Keratinocyte (primary cell): ENCODE measurements at places on chromosomes 12 and 14. TPM values are rescaled to one million over a fixed set of nuclear protein-coding genes. Genes with fewer than 3 reads are reported as not detected.

Gene DIO2
- polyA plus RNA-seq, result 0.01 to 0.67 TPM (median 0.22 TPM) in 3 replicates

Gene VRTN
- not detected in 3 replicates for polyA plus RNA-seq

Gene EGLN3
- polyA plus RNA-seq, result 4.7 to 13.3 TPM (median 9.3 TPM) in 3 replicates

Gene GDF3
- not detected in 3 replicates for polyA plus RNA-seq

Gene PPP1R1A
- polyA plus RNA-seq, result not detected in 3 replicates

Gene TTC9
- polyA plus RNA-seq, result 0.50 to 0.85 TPM (median 0.59 TPM) in 3 replicates

Gene DHRS2
- polyA plus RNA-seq, result 0.14 to 0.26 TPM (median 0.20 TPM) in 3 replicates

Gene TAS2R20
- polyA plus RNA-seq, result 0.08 to 0.43 TPM (median 0.41 TPM) in 3 replicates

Gene RABGGTA
- 29.0 to 47.2 TPM (median 40.9 TPM) in 3 replicates for polyA plus RNA-seq

Gene TRMT5
- polyA plus RNA-seq, result 8.1 to 13.8 TPM (median 9.7 TPM) in 3 replicates

Gene KRT82
- polyA plus RNA-seq, result 0.03 TPM in 1 of 3 replicates, not detected in the others

Gene EXOC3L4
- polyA plus RNA-seq, result not detected in 3 replicates

Gene SLCO1A2
- polyA plus RNA-seq, result not detected in 3 replicates

Gene PELI2
- 0.01 TPM in 2 of 3 replicates, not detected in the other for polyA plus RNA-seq

Gene STAB2
- polyA plus RNA-seq, result not detected in 3 replicates

Gene KRT71
- polyA plus RNA-seq, result not detected in 3 replicates

Gene GLTP
- polyA plus RNA-seq, result 54.6 to 73.7 TPM (median 66.9 TPM) in 3 replicates

Gene DDX55
- polyA plus RNA-seq, result 19.6 to 25.7 TPM (median 21.5 TPM) in 3 replicates

Gene RNASE9
- polyA plus RNA-seq, result not detected in 3 replicates

Gene ACTR10
- 59.1 to 125 TPM (median 84.1 TPM) in 3 replicates for polyA plus RNA-seq

Gene CACNA1C
- not detected in 3 replicates for polyA plus RNA-seq

Gene FCF1
- 49.0 to 86.8 TPM (median 53.5 TPM) in 3 replicates for polyA plus RNA-seq

Gene OTOGL
- polyA plus RNA-seq, result 0.01 to 0.08 TPM (median 0.01 TPM) in 3 replicates

Gene NUP37
- 45.0 to 89.8 TPM (median 63.1 TPM) in 3 replicates for polyA plus RNA-seq

Gene EPYC
- polyA plus RNA-seq, result not detected in 3 replicates

Gene ANKRD33
- polyA plus RNA-seq, result not detected in 3 replicates

Gene KLHL33
- not detected in 3 replicates for polyA plus RNA-seq

Gene C1R
- 2.8 to 8.0 TPM (median 3.2 TPM) in 3 replicates for polyA plus RNA-seq

Gene DEPDC4
- polyA plus RNA-seq, result 1.1 to 2.4 TPM (median 1.5 TPM) in 3 replicates

Gene AMIGO2
- polyA plus RNA-seq, result 50.7 to 76.5 TPM (median 71.3 TPM) in 3 replicates

Gene MED6
- 36.9 to 52.6 TPM (median 40.0 TPM) in 3 replicates for polyA plus RNA-seq

Gene LPAR5
- 6.7 to 11.7 TPM (median 8.3 TPM) in 3 replicates for polyA plus RNA-seq

Gene TRAF3
- 11.0 to 20.1 TPM (median 12.5 TPM) in 3 replicates for polyA plus RNA-seq

Gene CCDC197
- polyA plus RNA-seq, result not detected in 3 replicates

Gene MMP19
- 2.2 to 4.1 TPM (median 2.7 TPM) in 3 replicates for polyA plus RNA-seq

Gene GPR137C
- 0.03 to 0.11 TPM (median 0.05 TPM) in 3 replicates for polyA plus RNA-seq

Gene KRT83
- not detected in 3 replicates for polyA plus RNA-seq

Gene CLEC9A
- polyA plus RNA-seq, result not detected in 3 replicates

Gene CABP1
- 0.04 TPM in 2 of 3 replicates, not detected in the other for polyA plus RNA-seq

Gene WSCD2
- not detected in 3 replicates for polyA plus RNA-seq

Gene MAP3K9
- polyA plus RNA-seq, result 6.5 to 9.4 TPM (median 7.2 TPM) in 3 replicates

Gene RND1
- polyA plus RNA-seq, result 0.05 to 0.30 TPM (median 0.16 TPM) in 3 replicates

Gene TMEM52B
- polyA plus RNA-seq, result 0.03 TPM in 1 of 3 replicates, not detected in the others

Gene NPAS3
- 0.01 to 0.07 TPM (median 0.01 TPM) in 3 replicates for polyA plus RNA-seq

Gene HPD
- polyA plus RNA-seq, result not detected in 3 replicates

Gene PCNX4
- polyA plus RNA-seq, result 22.4 to 49.8 TPM (median 47.2 TPM) in 3 replicates

Gene LYSET
- 15.3 to 24.6 TPM (median 23.2 TPM) in 3 replicates for polyA plus RNA-seq

Gene ARMH4
- 0.55 to 0.57 TPM (median 0.56 TPM) in 3 replicates for polyA plus RNA-seq

Gene GPX2
- polyA plus RNA-seq, result 47.0 to 76.9 TPM (median 57.5 TPM) in 3 replicates

Gene CLEC2D
- polyA plus RNA-seq, result 0.65 to 2.3 TPM (median 1.6 TPM) in 3 replicates
